Central memory CD8-positive, alpha-beta T cell (primary cell): ENCODE measurements at places on chromosomes 13 and 19.
A peak's percentile ranks its signal among the peaks of the same experiment; 100 is the strongest.

GRCh38 chr13:114019367-114019766 lies 45.5 kb upstream of the C13orf46 start:
- peak; percentile 26 for DNase-seq

- no peak for DNase-seq
These were observed 61.8 kb downstream of the ATP11A start for GRCh38 chr13:112751617-112752016.

GRCh38 chr13:67048821-67049150 lies 181.3 kb downstream of the PCDH9 start:
- DNase-seq: no peak

DNA sequence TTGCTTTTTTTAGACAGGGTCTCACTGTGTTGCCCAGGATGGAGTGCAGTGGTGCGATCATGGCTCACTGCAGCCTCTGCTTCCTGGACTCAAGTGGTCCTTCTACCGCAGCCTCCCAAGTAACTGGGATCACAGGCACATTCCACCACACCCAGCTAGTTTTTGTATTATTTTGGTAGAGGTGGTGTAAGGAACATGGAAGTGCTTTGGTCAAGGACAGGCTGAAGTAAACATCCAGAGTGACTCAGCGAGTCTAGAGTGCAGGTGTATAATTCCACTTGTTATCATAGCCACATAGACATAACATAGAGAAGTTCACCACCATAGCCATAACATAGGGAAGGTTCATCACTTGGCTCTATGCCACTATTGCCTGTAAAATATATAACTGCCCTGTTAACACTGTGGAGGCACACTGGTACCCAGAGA lies 98.6 kb downstream of the RBM26 start:
- DNase-seq: no peak

- DNase-seq: no peak
These were observed 133.9 kb downstream of the SLITRK6 start for GRCh38 chr13:85665286-85665685.

DNA sequence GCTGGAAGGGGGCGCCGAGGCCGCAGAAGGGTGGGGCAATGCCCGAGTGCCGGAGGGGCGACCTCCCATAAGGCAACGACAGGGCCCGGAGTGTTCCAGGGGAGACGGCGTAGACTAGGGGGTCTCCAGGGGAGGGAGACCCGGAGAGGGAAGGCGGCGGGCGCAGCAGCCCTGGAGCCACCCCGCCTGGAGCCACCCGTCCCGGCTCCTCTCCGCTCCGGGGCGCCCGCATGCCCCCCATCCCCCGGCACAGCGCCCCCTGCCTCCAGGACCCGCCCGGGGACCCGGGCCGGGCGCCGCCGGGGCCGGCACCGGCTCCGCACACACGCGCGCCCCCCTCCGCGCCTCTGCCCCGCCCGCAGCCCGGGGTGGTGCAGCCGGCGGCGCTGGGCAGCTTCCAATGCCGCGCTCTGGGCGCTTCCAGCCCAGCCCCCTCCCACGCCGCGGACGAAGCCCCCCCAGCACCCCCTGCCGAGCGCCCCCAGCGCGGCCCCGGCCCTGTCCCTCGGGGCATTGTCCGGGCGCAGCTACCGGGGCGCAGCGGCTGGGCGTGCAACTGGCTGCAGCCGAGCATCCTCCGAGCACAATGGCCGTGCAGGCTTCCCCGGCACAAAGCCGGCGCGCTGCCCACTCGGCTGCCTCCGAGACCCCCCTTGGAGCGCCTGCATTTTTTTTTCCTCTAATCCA lies 519 bp downstream of the PTPRS start:
- no peak for DNase-seq

DNA sequence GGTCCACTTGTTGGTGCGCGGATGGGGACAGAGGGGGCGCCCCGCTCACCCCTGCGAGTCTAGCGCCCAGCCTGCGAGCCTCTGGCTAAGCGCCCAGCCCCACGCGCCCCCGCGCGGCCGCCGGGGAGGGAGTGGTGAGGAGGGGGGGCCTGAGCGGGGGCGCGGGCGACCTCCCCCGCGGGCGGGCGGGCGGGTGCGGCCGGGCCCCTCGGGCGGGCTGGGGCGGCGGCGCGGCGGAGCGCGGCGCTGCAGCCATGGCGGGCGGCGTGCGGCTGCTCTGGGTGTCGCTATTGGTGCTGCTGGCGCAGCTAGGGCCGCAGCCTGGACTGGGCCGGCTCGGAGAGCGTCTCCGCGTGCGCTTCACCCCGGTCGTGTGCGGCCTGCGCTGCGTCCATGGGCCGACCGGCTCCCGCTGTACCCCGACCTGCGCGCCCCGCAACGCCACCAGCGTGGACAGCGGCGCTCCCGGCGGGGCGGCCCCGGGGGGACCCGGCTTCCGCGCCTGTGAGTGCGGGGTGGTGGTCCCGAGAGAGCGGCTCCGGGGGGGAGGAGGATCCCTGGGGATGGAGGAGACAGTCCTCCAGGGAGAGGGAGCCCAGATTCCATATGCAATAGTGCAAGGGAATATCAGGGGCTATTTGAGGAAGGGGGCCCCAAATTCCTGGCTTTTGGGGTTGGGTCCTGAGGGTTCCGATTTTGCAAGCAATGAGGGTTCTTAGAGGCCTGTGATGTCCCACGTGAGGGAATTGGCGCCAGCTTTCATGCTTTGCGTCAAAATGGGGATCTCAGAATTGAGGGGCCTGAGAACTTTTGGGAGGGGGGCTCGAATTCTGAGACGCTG lies at the start of gene LTBP4:
TSS of gene LTBP4 (plus strand) at position 236 of the 841 bp plus-strand sequence. CDS start at position 255, 19 bp downstream.
- DNase-seq: no peak

DNA sequence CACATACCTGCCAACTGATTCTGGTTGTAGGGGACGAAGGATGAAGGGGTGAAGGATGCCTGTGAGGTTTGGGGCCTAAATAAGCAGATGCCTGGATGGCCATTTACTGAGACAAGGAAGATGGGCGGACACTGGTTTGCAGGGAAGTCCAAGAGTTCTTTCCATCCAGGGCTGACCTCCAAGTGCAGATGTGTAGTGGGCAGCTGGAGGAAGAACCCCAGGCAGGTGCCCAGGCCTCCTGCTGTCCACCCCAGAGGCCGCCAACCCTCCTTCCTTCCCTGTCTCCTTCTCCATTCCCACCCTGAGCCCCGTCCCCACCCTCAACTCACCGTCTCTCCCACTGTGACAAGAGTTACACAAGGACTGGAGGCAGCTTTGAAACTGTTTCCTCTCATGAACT lies 171.5 kb downstream of the KATNAL1 start:
- DNase-seq: no peak

- no peak for DNase-seq
These were observed 236.8 kb upstream of the SERP2 start for GRCh38 chr13:44136696-44137268.

- DNase-seq: no peak
These were observed 98.7 kb upstream of the RNF113B start for GRCh38 chr13:98275681-98276171.

GRCh38 chr19:49085868-49086232 lies 599 bp downstream of the SNRNP70 start:
- no peak for DNase-seq

DNA sequence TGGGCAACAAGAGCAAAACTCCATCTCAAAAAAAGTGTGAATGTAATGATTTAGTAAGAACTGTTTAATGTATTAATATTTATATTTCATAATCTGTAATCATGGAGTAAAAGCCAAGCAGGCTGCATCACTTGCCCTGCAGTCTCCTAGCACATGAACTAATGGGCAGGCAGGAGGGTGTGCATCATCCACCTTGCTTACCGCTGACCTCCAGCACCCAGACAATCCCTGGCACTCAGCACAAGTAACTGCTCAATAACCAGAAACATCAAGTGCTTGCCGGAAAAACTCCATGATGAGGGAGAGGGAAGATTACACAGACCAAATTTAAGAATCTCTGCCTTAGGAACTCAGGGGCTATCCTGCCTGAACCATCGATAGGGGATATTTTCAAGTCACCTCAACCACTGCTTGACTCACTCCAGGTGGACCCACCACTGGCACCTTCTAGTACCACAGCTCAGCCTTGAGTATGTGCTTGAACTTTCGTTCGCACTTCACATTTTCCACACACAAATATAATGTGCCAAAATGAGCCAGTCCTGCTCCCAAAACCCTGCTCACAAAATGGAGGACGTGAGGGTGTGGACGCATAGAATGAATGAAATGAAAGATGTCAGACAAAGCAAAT lies 18.6 kb downstream of the BRD4 start:
- no peak for DNase-seq

DNA sequence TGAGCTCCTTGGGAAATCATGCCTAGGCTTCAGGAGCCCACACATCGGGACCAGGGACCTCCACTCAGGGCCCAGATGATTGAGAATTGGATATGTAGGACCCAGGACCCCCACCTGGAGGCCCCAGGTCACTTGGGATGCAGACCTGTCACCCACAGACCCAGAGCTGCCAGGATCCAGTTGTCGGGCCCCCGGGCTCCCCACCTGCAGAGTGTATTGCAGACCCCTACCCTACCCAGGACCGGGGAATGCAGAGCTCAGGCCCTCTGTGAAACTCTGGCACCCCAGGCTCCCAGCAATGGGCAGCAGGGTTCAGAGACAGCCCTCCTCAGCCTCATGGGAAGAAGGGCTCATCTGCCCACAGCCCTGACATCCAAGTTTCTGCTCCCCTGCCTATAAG lies 5.9 kb downstream of the NFKBIB start:
- no peak for DNase-seq

GRCh38 chr19:40523322-40524047 lies 53.2 kb upstream of the SHKBP1 start:
- no peak for DNase-seq

GRCh38 chr13:38518328-38518727 lies 168.5 kb upstream of the FREM2 start:
- DNase-seq: no peak

GRCh38 chr13:24502533-24503378 lies 9.8 kb downstream of the PARP4 start:
- DNase-seq: no peak

DNA sequence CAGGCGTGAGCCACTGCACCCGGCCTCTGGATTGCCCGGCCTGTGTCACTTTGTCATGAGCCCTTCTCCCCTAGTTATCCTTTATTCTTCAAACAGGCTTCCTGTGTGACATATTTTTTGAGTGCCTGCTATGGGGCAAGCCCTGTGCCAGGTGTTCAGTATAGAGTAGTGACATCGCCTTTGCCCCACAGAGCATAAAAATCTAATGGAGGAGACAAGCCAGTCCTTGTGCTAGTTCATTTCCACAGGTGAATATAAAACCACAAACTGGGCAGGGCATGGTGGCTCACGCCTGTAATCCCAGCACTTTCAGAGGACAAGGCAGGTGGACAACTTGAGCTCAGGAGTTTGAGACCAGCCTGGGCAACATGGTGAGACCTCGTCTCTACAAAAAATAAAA lies 43.2 kb downstream of the BBC3 start:
- no peak for DNase-seq

GRCh38 chr13:113115363-113116205 lies 7.0 kb upstream of the F10 start:
- no peak for DNase-seq

DNA sequence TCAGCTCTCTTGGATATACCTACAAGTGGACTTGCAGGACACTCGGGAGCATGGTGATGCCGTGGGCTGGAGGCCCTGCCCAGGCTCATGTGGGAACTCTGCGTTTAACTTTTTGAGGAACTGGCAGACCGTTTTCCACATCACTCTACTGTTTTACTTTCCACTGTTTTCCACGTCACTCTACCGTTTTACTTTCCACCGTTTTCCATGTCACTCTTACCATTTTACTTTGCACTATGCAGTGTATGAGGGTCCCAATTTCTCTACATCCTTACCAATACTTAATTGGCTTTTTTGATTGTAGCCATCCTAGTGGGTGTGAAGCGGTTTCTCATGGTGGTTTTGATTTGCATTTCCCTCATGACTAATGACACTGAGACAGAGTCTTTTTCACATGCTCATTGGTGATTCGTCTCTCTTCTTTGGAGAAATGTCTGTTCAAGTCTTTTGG lies 40.5 kb downstream of the GATAD2A start:
- no peak for DNase-seq

GRCh38 chr13:100519626-100520025 lies 69.0 kb downstream of the GGACT start:
- DNase-seq: no peak

- DNase-seq: no peak
These were observed 4.6 kb downstream of the STK11 start for GRCh38 chr19:1210227-1210538.

DNA sequence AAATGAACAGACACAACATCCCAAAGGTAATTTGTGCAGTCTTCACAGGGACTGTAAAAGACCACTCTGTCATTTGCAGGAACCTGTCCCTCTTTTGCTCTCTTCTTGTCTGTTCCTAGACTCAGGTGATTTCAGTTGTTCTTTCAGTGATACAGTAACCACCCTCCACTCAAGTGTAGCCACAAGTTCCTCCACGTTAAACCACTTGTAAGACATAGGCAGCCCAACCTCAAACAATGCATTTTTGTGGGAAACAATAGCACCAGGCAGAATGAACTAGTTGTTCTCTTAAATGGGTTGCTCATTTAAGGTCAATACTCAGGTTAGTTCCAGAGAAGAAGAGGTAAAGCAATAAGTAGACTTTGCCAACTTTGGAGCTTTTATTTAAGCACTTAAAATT lies 359.4 kb downstream of the MZT1 start:
- DNase-seq: no peak

- DNase-seq: no peak
These were observed 26.7 kb downstream of the WDR62 start for GRCh38 chr19:36081385-36081784.

GRCh38 chr13:25249001-25249543 lies 38.2 kb downstream of the MTMR6 start:
- DNase-seq: no peak

- DNase-seq: no peak
These were observed at the start of gene PHLDB3 for GRCh38 chr19:43504426-43505185. PHLDB3 (minus strand) TSS chr19:43504746; CDS start chr19:43504118, 628 bp downstream.

DNA sequence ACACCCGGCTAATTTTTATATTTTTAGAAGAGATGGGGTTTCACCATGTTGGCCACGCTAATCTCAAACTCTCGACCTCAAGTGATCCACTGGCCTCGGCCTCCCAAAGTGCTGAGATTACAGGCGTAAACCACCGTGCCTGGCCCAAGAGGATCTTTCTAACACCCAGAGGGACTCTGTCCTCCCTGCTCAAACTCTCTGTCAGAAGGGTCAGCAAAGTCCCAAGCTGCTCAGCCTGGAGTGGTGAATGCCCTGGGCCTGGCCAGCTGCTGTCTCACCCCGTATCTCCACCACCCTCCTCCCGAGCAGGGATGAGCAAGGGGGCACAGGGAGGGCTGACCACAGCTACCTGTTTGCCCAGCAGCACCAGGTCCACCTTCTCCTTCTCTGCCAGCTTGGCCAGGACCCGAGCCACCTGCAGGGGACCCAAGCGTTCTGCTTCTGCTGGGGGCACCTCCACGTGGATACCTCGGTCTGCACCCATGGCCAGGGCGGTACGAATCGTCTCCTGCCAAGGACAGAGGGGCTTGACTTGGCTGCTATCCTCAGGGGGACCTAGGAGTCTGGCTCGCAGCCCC lies 10.9 kb upstream of the VSIG10L start:
- DNase-seq: no peak

DNA sequence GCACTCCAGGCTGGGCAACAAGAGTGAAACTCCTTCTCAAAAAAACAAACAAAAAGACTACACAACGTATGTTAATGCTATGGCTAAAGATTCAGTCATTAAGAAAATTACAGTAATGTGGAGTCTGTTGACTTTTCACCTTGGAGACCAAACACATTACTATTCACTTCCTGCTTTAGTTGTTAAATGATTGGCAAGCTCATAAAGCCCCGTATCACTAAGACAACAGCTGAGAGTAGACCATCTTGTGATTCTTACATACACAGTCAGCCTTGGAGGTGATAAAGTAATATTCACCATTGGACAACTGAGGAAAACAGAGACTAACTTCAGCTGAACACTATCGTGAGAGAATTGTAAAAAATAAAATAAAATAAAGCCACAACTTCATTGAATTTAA lies 86.5 kb downstream of the KCTD12 start:
- no peak for DNase-seq

- DNase-seq: no peak
These were observed 49.7 kb downstream of the CRTC1 start for GRCh38 chr19:18733196-18733647.
